ENCODE measurements at places on chromosomes 12 and 14.

GRCh38 chr12:54411391-54412241 lies 7.5 kb downstream of the ITGA5 start:
- no peak for DNase-seq

GRCh38 chr14:91292491-91292890 lies 48.0 kb upstream of the GPR68 start:
- no peak for DNase-seq

DNA sequence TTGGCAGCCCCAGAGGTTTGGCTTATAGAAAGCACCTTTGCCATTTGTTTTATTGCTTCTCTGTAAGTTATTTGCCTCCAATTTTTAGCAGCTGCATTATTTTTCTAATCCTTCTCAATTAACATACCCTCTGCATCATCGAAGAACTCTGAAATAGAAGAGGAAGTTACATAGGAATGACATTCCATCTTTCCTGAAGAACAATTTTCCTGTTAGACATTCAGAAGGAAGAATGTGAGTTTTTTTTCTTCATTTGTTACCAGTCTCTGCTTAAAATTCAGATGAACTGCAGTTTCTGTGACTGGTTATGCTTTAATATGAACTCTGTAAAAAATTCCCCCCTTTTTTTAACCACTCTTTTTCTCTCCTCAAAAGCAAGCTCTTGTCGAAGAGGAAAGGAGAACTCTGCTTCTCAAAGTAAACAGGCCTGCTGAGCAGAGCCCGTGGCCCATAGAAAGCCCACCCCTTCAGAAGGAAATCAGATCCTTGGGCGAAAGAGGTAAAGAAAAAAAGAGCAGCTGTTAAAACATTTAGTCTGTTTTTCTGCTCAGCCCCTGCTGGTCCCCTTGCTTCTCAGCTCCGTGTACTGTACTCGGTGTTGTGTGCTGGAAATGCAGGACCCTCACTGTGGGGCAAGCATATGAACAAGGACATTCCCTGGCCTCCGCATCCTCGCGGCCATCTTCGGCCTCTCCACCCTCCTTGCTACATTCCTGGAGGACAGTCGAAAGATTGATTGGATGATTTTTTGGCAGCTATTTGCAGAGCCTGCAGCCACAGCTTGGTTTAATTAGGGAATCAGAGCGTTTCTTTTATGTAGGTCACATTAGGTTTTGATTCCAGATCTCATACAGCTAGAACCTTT lies 164.4 kb upstream of the LRIG3 start:
- no peak for DNase-seq

- peak; percentile 70 for DNase-seq
Observed at GRCh38 chr12:2834581-2835491, at the start of gene NRIP2. TSS of gene NRIP2 (minus strand) at chr12:2835035. CDS start at chr12:2834983, 52 bp downstream.

DNA sequence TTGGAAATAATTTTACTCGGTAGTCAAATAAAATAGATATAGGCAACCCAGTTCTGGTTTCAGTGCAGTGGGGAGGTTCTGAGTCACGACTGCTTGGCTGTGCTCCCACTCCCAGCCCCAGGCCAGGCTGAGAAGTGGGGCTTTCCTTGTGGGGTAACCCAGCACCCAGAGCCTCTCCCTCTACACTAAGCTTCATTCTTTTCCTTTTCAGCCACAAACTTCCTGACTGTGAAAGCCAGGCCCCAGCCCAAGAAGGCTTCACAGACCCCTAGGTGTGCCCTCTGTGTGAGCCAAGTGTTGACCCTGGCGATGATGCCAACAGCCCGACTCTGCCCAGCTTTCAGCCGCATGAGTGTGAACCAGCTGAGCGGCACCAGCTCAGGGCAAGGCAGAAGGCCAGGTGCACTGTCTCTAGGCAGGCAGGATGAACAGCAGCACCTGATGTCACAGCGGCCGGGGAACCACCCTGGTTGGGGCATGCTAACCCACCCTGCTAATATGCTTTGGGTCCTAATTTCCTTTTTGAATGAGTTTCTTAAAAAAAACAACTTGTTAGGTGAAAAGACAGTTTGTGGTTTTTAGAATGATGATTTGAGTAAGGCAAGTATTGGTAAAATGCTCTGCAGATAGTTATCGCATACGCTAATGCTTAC lies 42.2 kb upstream of the ATP23 start:
- DNase-seq: no peak

DNA sequence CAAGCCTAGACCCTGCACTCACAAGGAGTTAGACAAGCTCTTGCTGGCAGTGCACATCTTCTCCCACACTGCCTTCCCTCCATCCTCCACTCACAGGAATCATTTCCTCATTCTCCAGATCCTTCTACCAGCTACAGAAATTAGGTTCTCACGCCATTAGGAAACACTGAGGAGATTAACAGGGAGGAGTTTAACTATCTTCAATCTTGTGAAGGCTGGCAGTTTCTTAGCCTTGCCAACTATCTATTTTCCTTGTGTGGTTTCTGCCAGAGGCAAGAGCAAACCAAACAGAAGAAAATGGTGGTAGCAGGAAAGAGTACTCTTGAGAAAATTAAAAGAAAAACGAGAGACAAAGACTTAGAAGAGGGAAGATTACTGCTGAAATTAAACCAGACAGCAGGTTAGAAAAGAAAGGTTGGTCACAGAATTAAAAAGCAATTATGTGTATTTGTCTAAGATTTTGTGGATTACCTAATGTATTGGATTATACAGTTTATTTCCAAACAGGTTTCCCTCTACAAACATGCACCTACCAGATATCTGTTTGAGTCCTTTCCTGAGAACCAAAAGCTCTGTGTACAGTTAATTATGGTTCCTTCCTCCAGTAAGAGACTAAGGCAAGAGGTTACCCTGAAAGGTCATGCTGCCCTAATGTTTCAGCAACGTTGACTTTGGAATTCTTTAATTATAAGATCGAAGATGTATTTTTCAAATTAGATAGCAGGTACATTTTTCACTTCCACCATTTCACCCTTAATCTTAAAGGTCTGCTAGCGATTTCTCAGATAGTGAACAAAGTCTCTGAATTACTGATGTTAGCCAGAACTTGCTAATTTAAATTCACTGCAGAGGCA lies 5.0 kb downstream of the RERG start:
- no peak for DNase-seq

Measured in NCI-H1694 (cell line).